ENCODE measurements at places on chromosomes 3 and 15.

GRCh38 chr15:41819455-41820050, 8.3 kb upstream of the JMJD7 start:
- DNase-seq, result no peak

- DNase-seq, result no peak
Observed at GRCh38 chr15:101556273-101556672, 66.8 kb upstream of the PCSK6 start.

- DNase-seq, result no peak
Observed at GRCh38 chr15:96264801-96265515, 65.5 kb upstream of the NR2F2 start.

- no peak for DNase-seq
Observed at GRCh38 chr3:139764069-139764905, 86.5 kb upstream of the NMNAT3 start.

DNA sequence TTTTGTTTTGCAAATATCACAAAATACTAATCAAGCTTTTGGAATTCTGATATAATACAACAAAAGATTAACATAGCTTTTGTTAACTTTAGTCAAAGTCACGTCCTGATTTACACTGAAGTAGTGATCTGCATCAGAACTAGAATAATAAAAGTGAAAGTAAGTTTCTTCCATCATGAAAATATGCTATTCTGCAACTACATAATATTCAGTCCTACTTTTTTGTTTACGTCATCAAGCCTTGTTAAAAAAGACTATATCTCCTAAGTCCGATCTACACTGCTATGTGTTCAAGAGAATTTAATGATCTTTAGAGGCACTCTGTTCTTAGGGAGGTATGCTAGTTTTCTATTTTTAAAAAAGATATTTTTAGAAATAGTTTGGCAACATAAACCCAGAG, 330.1 kb downstream of the ARPP21 start:
- DNase-seq, result no peak

DNA sequence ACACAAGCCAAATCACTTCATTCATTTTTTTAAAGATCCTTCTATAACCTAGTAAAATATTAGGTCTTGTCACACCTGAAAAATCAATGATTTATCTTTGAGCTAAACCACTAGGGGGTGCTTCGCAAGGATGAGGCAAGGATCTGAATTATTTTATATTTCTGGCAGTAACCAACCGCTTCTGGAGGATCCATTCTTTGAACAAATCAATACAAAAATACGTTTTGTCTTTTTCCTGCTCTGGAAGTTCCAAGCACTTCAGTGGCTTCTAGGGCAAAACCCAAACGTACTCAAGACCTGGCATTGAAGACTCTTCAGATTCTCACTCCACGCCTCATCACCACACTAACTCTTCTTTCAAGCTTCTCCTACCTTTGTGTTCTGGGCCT, 486 bp downstream of the LSG1 start:
- peak; percentile 45 for DNase-seq
